ENCODE measurements at places on chromosomes 5 and 9. TPM values are rescaled to one million over a fixed set of nuclear protein-coding genes. Genes with fewer than 3 reads are reported as not detected.

EDIL3 gene
- 7.5 TPM for total RNA-seq

LURAP1L gene
- 4.7 TPM for total RNA-seq

GRCh38 chr9:136960212-136960937, 8.3 kb downstream of the LCN12 start:
- DNase-seq: no peak

DNA sequence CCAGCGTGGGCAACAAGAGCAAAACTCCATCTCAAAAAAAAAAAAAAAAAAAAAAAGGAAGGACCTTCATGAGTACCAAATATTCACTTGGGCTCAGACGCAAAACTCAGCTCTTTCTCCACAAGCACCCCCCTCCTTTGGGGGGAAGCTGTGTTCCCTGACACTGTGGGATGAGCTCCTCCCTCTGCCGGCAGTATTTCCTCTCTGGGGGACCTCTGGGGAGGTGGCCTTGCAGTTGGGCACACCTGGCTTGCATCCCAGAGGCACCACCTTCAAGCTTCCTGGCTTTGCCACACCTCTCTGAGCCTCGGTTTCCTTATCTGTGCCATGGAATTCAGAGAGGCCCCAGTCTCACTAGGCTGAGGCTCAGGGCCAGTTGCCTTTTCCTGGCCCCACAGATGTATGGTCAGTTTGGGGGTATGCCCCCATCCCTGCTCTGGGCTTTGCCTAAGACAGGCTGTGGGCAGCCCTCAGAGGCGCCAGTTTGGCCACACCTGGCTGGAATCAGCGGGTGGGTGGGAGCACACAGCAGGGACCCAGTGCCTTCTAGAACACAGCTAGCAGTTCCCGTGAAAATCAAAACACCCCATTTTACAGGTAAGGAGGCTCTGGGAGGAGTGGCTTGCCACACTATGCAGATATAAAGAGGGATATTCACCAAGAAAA, 157.5 kb upstream of the IER5L start:
- no peak for DNase-seq

Data from left cardiac atrium (tissue), 4 donors.